ENCODE measurements at places on chromosomes 13 and 19.

- no peak for DNase-seq
Observed at GRCh38 chr19:787536-787935, 9.7 kb upstream of the PTBP1 start.

DNA sequence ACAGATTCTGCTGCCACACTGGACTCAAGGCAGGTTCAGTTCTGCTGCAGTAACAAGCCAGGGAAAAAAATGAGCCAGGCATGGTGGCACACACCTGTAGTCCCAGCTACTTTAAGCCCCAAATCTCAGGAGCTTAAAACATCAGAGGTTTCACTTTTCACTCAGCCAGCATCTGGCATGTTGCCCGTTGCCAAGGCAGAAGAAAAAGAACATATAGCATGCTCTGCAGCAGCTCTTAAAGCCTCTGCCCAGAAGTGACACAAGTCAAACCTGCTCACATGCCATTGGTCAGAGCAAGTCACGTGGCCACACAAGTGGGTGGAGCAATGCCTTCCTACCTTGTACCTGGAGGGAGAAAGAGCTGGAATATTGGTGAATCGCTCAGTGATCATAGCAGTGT, 14.7 kb upstream of the ADGRE5 start:
- peak; percentile 70 for DNase-seq

- DNase-seq = no peak
Observed at GRCh38 chr19:39745643-39746042, 7.8 kb upstream of the CLC start.

DNA sequence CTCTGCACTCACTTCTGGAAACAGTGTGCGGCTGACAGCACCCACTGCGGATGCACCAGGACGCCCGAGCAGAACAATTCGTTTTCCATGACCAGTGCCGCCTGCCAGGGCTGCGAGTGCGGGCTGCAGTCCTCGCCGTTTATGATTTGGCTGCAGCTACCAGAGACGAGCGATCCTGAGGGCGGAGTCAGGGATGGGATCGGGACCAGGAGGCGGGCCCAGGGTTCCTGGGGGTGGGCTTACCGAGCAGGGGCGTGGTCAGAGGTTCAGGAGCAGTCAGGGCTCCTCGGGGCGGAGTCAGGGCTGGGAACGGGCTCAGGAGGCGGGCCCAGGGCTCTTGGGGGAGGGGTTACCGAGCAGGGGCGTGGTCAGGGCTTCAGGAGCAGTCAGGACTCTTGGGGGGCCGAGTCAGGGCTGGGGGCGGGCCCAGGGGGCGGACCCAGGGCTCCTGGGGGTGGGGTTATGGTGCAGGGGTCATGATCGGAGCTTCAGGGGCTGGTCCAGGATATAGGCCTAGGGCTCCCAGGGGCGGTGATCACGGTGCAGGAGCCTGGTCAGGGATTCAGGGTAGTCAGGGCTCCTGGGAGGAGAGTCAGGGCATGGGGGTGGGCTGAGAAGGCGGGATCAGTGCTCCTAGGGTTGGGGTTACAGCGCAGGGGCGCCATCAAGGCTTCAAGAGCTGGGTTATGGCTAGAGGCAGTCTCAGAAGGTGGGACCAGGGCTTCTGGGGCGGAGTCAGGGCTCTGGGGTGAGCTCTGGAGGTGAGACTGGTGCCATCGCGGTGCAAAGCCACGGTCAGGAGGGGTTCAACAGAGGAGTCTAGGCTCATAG, 1.7 kb downstream of the KLK4 start:
- no peak for DNase-seq

- DNase-seq = no peak
Observed at GRCh38 chr13:107020393-107020792, 452.5 kb upstream of the ARGLU1 start.

- peak; percentile 45 for DNase-seq
Observed at GRCh38 chr19:46014941-46015686, 7.7 kb downstream of the PGLYRP1 start.

GRCh38 chr13:114099191-114099590, 33.2 kb downstream of the RASA3 start:
- DNase-seq = no peak

DNA sequence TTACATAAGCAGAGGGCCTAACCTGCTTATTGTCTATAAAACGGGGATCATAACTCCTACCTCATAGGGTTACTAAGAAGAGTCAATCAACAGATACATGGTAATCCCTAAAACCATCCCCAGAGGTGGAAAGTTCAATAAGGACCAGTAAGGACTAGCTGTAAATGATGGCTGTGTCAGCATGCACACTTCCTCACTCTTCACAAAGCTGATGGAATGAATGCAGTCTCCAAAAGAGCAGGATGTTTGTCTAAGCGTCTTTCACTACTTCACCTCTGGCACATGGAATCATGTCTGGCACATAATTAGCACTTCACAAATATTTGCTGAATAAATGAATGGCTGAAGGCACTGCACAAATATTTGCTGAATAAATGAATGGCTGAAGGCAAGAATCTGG, 134.2 kb downstream of the MIPEP start:
- no peak for DNase-seq

- DNase-seq = no peak
Observed at GRCh38 chr13:20291037-20291436, 58.9 kb upstream of the GJB6 start.

- no peak for DNase-seq
Observed at GRCh38 chr13:88086577-88086976, 415.4 kb downstream of the SLITRK5 start.

- no peak for DNase-seq
Observed at GRCh38 chr13:109281903-109282635, 504.3 kb downstream of the IRS2 start.

DNA sequence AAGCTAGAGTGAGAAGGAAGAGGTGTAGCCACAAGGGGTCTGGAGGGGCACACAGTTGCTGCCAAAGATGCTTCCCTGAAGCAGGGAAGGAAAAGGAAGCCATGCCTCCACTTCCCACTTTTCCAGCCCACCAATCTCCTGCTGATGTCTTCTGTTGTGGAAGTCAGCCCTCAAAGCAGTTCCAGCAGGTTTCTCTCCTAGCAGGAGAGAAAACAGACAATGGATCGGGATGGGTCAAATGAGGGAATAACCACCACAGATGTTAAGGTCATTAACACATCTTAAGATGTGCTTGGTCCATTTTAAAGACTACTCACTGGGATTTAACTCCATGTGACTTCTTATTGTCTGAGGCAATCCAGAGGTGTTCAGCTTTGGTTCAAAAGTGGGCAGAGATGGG, 284.1 kb upstream of the SOX21 start:
- DNase-seq = no peak

GRCh38 chr19:37654629-37655300, 500 bp downstream of the ZFP30 start:
- peak; percentile 22 for DNase-seq

- no peak for DNase-seq
Observed at GRCh38 chr19:56087647-56088496, 33.2 kb downstream of the ZNF787 start.

- no peak for DNase-seq
Observed at GRCh38 chr13:111256458-111256857, 64.0 kb upstream of the TEX29 start.

DNA sequence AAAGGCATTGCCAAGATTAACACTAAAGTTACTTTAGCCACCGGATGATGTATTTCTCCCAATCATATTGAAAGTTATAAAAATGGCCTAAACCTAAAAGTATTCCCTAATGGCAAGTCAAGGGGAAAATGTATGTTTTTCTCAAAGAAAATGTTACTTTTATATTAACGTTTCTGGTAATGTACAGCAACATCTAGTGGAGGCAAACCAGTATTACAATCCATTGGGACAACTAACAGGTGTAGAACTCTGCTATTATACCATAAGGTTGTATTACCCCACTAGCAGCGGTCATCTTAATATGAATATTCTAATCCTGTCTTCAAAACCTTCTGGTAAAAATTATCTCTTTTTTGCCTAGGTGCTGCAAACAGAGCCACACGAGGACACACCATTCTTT, 69.2 kb downstream of the ZNF100 start:
- DNase-seq = no peak

- no peak for DNase-seq
Observed at GRCh38 chr19:33434069-33434885, 60.8 kb downstream of the CEBPG start.

GRCh38 chr13:50357586-50358118, 342.4 kb downstream of the KCNRG start:
- no peak for DNase-seq

- DNase-seq = no peak
Observed at GRCh38 chr13:20354722-20355121, 122.6 kb upstream of the GJB6 start.

- peak; percentile 96 for DNase-seq
Observed at GRCh38 chr13:111153279-111153976, 38.3 kb downstream of the ARHGEF7 start.

GRCh38 chr19:30314056-30314804, 58.0 kb upstream of the ZNF536 start:
- DNase-seq = no peak

DNA sequence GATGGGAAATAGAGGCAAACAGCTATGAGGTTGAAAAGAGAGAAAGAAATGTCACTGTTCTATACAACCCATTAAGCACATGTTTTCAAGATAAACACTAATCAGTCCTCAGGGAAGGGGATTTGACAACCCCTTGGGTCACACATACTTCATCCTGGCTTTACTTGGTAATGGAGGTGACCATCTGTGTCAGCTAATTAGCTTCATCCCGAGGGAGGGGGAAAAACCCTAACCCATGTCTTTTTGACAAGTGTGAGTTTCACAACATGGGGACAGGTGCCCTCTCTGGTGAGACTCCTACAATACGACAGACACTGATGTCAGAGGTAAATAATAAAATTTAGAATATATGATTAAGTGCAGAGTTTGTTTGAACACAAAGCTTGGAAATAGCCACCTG, 43.1 kb downstream of the ZNF611 start:
- no peak for DNase-seq

DNA sequence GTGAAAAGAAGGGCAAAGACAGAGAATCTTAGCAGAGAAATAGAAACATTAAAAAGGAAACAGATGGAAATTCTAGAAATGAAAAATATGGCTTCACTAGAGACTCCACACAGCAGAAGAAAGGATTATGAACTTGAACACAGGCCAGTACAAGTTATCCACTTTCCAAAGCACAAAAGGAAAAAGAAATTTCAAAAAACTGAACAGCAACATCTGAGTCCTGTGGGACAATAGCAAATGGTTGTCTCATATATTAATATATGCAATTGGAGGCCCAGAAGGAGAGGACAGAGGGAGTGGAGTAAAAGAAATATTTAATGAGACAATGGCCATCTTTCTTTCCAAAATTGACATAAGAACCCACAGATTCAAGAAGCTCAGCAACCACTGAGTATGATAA, 141.7 kb upstream of the GJB6 start:
- no peak for DNase-seq

DNA sequence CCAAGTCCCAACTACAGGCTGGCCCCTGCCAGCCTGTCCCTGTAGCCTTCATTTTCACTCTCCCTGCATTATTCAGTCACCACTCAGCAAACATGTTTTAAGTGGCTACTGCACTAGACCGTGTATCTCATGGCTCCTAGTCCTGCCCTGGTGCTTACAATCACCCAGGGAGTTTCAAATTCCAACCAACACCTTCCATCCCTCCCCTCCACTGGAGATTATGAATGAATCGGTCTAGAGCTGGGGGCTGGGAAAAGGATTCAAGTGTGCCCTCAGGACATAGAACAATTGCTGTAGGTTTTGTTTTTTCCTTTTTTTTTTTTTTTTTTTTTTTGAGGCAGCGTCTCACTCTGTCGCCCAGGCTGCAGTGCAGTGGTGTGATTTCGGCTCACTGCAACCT, 15.0 kb upstream of the TNFAIP8L1 start:
- DNase-seq = no peak

- DNase-seq = no peak
Observed at GRCh38 chr13:43054803-43055802, 31.7 kb downstream of the DNAJC15 start.

DNA sequence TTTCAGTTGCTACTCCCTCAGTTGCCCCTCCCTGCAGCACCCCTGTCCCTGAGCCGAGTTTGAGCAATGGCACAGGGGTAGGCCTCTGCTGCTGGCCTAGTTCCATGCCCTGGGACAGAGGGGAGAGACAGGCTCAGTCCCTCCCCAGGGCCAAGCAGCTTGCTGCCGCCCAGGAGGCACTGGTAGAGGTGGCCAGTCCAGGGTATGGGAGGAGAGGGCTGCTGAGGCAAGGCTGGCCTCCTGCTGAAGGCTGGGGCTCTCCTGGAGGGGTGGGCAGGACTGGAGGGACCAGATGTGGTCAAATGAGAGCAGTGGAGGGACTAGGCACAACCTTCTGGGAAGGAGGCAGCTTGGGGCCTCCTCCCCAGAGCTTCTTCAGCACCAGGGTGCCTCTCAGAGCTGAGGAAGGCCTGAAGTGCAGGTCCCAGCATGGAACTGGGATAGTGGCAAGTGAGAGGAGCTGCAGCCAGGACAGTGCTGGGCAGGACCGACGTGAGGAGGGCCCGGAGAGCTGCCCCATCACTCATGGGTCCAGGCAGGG, 29.8 kb upstream of the VSTM2B start:
- DNase-seq = no peak

DNA sequence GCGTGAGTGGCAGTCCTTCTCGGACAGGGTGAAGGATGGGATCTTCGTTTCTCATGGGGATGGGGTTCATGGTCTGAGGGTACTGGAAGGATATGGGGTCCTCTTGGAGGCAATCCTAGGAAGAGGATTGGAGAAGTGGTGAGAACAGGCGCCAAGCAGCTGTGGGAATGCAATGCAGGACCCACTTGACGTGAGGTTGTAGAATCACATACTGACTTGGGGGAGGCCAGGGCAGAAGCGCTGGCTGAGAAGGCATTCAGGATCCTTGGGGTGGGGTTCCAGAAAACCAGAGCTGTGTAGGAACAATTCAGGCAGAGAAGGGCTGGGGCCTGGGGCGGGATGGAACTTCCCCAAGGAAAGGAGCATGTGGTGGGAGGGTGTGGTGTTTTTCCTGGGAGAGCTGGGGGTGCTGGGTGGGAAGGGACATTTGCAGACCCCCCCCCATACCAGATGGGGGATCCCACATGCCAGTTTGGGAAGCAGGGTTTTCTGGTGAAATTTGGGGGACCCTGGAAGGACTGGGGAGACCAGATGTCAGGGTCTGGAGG, 852 bp downstream of the KLK1 start:
- no peak for DNase-seq

GRCh38 chr13:113327391-113327765, 30.3 kb downstream of the LAMP1 start:
- no peak for DNase-seq

DNA sequence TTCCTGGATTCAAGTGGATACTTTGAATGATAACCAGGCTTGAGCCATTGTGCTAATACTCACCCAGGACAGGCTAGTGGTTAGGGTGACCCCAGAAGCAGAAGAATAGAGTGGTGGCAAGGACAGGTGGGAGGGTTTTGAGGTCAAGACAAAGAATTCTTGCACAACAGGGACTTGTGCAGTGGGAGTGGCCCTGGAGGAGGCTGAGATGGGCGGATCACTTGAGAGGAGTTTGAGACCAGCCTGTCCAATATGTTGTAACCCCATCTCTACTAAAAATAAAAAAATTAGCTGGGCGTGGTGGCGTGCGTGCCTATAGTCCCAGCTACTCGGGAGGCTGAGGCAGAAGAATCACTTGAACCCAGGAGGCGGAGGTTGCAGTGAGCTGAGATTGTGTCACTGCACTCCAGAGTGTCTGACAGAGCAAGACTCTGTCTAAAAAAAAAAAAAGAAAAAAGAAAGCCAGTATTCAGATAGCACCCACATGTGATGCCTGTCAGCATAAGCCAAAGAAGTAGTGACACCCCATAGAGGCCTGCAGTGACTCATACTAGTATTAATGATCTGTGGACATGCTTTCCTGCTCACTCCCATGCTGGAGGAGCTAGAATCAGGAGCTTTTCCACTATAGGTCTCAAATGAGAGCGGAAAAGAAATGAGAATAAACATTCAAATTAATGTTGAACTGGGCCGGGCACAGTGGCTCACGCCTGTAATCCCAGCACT, 78.7 kb downstream of the RNF17 start:
- DNase-seq = no peak

- no peak for DNase-seq
Observed at GRCh38 chr13:41408746-41409145, 48.6 kb upstream of the RGCC start.
